ENCODE measurements at places on chromosomes 1 and 21. TPM values are rescaled to one million over a fixed set of nuclear protein-coding genes. Genes with fewer than 3 reads are reported as not detected.

The TNFRSF18 gene
- total RNA-seq, result 0.19 TPM

The CDCA8 gene
- total RNA-seq, result 16.5 TPM

The ATP6V1G3 gene
- not detected for total RNA-seq

The ETS2 gene
- total RNA-seq, result 90.7 TPM

The GNG12 gene
- total RNA-seq, result 21.8 TPM

The SEC16B gene
- 15.2 TPM for total RNA-seq

The CSRP1 gene
- 96.9 TPM for total RNA-seq

The COL9A2 gene
- total RNA-seq, result 0.19 TPM

The ESRRG gene
- total RNA-seq, result 0.47 TPM

The AMY2A gene
- not detected for total RNA-seq

All from liver (tissue), 10 donors.